Stimulated activated CD4-positive, alpha-beta T cell treated with anti-CD3 and anti-CD28 coated beads, Interleukin-1b, Interleukin-23, amount 100 ng/mL, for 1 hour (primary cell): ENCODE measurements at places on chromosomes 4 and X.

DNA sequence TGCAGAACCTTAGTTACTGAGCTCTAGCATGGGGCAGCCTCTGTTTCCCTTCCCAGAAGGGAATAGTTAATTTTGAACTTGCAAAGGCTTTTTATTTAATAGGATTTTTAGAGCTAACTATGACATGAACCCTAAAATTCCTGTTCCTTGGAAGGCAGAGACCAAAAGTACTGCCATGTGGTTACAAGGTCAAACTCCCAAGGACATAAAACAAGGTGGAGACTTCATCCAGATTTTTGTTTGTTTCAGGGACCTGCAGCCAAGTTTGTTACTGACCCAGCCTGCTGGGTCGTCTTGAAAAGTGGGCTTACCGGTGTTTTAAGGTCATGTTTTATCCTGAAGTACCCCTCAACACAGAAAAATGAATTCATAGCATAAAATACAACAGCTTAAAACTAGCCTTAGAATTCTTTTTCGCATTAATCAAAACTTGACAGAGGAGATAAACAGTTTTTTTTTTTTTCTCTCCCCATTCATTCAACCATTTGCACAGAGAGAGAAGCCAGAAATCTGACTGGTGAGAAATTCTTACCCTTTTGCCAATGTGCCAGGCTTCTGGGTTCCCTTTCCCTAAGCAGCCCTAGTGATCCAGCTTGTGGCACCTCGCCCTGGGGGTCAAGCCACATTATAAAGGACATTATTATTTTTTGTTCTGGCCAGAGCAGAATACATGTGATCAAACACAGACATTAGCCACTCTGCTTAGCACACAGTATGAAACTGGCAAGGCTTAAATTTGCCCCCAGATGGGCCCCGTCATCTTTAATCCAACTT lies 21.5 kb upstream of the GRPEL1 start:
- DNase-seq: no peak

DNA sequence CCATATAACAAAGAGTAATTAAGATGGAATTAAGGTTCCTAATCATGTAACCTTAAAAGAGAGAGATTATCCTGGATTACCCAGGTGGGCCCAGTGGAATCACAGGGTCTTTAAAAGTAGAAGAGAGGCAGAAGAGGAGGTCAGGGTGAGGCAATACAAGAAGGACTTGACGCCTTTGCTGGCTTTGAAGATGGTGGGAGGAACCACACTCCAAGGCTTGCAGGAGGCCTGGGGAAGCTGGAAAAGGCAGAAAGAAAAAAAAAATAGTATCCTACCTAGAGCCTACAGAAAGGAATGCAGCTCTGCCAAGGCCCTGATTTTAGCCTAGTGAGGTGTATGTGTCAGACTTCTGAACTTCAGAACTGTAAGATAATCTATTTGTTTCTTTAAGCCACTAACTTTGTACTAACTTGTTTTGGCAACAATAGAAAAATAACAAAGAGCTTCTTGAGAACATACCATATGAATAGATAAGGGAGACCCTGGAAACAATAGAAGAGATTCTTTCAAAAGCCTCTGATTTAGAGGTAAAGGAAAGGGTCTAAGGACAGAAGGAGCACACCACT lies 229.9 kb upstream of the TTC29 start:
- no peak for DNase-seq

DNA sequence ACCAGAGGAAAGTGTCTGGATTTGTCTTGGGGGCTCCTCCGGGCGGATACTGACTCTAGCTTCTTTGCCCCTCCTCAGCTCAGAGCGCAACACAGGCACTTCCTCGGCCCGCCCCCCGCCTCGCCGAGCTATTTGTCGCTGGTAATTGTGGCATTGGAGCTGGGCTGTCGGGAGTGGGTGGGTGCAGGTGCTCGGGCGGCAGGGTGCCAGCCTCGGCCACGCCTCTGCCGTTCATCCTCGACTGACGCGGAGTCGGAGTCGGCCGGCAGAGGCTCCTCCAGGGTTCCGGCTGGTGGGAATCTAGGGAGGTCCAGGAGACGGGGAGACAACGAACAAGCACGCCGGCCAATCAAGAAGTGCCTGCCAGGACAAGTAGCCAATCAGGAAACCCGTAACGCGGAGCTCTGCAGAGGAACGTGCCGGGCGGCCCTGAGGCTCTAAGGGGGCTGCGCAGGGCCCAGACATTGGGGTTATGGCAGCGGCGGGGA lies 3.9 kb upstream of the SYN1 start:
- DNase-seq: no peak

- DNase-seq: no peak
Observed at GRCh38 chr4:87038837-87039615, 104.2 kb downstream of the AFF1 start.

- no peak for DNase-seq
Observed at GRCh38 chr4:123418351-123418931, 21.8 kb downstream of the SPRY1 start.

- no peak for DNase-seq
Observed at GRCh38 chr4:165204462-165204830, 2.9 kb upstream of the KLHL2 start.

DNA sequence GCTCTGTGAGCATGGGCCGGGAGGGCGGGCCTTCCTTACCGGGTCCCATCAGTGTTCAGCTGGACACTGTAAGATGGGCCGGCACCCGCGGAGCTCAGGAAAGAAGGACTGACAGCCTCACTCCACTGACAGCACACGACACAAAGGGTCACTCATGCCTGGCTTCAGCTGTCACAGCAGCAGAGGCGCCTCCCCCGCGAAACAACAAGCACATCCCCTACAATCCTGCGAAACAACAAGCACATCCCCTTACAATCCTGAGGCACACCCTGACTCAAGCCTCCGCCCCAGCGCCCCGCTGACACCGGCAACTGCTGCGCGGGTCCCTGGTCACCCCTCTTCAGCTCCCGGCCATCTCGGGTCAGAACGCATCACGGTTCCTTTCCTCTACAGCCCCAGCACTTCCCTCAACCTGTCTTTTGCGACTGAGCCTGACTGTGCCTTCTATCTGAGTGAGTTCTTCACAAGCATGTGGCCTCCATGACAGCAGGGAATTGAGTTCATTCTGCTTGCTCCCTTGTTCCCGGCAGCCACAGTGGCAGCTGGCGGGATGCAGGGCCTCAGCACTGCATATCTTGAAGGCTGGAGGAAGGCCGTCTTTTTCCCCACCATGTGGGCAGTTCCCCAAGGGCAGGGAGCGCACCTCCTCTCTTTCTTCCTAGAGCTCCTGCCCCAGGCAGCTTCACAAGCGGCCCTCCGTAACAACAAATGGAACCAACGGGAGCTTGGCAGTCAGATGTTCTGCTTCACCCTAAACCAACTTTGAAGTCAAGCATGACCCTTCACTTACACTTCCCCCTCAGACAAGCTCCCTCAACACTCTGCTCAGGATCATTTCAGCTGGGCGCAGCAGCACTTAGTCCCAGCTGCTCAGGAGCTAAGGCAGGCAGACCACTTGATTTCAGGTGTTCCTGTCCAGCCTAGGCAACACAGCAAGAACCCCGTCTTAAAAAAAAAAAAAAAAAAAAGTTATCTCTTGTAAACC lies 39.6 kb downstream of the SCD5 start:
- no peak for DNase-seq

DNA sequence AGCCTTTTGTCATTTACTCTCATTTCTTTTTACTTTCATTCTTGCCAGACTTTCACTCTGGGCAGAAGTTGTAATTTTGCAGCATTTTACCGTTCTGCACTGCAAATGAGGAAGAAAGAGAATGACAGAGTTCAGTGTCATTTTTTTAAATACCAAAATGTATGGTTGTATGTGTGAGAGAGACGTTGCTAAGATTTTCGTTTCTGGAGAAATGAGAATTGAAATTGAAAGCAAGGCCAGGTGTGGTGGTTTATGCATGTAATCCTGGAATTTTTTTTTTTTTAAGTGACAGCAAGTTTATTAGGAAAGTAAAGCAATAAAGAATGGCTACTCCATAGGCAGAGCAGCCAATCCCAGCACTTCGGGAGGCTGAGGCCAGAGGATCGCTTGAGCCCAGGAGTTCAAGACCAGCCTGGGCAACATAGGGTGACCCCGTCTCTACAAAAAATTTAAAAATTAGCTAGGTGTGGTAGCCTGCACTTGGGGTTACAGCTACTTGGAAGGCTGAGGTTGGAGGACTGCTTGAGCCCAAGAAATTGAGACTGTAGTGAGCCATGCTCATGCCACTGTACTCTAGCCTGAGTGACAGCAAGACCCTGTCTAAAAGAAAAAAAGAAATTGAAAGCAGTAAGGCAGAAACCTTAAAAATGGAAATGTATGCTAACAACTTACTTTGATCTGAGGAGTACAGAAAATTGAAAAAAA lies 12.9 kb downstream of the DCK start:
- no peak for DNase-seq

DNA sequence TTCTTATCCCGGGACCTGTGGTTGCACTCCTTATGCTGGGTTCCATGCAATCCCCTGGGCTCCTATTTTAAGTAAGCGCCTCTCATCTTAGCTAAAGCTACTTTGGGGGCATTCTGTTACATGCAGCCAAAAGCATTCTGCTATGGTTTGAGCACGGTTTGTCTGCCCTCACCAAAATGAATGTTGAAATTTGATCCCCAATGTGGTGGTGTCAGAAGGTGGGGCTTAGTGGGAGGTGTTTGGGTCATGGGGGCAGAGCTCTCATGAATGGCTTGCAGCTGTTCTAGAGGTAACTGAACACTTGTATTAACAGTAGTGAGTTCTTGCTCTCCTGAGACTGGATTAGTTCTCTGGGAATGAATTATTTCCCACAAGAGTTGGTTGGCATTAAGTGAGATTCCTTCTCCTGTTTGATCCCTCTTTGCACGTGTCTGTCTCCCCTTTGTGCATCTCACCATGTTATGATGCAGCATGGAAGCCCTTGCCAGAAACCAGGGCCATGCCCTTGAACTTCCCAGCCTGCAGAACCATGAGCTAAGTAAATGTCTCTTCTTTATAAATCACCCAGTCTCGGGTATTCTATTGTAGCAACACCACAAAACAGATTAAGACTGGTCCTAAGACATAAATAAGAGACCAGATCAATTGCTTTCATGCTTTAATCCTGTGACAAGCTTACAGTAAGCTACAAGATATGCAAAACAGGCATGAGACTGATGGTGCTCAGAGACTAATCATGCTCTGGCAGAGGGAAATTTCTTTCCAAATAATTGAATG lies 141.8 kb downstream of the TSPAN5 start:
- no peak for DNase-seq

GRCh38 chrX:154369449-154370299 lies 4.8 kb downstream of the FLNA start:
- no peak for DNase-seq

DNA sequence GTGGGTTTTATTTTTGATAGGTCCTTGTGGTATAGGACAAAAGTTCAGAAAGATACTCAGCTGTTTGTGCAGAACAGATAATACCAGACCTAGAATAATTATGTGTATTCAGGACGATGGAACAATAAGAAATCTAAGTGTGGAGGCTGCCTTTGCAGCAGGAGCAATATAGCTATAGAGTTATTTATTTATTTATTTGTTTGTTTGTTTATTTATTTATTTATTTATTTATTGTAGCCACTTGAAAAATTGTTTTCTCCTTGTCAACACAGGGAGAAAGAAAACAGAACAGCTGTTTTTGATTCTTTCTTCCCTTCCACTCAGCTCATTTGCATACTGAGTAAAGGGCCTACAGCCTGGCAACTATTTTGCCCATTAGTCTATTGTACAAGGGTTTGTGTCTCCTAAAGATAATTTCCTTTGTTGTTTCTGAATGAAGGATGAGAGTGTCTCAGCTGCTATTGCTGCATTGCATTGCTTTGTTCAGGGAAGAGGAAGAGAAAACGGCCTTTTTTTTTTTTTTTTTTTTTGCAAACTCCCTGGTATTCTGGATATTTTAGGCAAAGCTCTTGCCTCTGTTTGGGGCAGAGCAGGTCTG lies 56.0 kb upstream of the ESX1 start:
- DNase-seq: no peak

- DNase-seq: no peak
Observed at GRCh38 chrX:25534091-25534490, 518.3 kb upstream of the ARX start.

DNA sequence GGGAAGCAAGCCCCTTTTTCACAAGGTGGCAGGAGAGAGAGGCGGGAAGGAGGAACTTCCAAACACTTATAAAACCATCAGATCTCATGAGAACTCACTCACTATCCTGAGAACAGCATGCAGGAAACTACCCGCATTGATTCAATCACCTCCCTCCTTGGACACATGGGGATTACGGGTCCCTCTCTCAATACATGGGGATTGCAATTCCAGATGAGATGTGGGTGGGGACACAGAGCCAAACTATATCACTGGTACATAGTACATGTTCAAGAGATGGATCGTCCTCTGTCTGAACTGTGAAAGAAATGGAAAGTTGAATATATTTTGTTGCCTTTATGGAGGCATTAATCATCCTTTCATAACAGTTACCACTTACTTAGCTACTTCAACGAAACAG lies 12.8 kb downstream of the EREG start:
- no peak for DNase-seq

GRCh38 chr4:6957994-6958393 lies 48.4 kb downstream of the TBC1D14 start:
- no peak for DNase-seq

- DNase-seq: no peak
Observed at GRCh38 chrX:40109288-40110008, 11.7 kb upstream of the BCOR start.
